ENCODE measurements at places on chromosomes 3 and 15.

- no peak for DNase-seq
These were observed 449.3 kb downstream of the TAFA4 start for GRCh38 chr3:68483041-68483440.

- no peak for DNase-seq
These were observed 78.8 kb downstream of the IL5RA start for GRCh38 chr3:3031326-3031725.

DNA sequence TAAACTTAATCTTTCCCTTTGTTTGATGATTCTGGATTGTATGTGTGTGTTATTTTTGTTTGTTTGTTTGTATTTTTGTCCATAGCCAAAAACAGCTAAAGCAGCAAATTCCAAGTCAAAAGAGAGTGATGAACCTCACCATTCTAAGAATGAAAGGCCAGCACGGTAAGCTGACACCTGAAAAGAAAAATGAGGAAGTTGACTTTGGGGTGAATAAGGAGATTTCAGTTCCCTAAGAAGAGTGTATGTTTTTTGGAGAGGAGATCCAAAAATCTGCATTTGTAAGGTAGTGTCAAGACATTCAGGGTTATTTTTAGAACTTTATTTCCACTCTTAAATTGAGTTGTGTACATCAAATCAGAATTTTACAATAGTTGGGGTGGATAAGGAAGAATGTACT, 52.3 kb upstream of the UTS2B start:
- no peak for DNase-seq

- no peak for DNase-seq
These were observed 50.4 kb upstream of the HACD2 start for GRCh38 chr3:123635217-123635616.

DNA sequence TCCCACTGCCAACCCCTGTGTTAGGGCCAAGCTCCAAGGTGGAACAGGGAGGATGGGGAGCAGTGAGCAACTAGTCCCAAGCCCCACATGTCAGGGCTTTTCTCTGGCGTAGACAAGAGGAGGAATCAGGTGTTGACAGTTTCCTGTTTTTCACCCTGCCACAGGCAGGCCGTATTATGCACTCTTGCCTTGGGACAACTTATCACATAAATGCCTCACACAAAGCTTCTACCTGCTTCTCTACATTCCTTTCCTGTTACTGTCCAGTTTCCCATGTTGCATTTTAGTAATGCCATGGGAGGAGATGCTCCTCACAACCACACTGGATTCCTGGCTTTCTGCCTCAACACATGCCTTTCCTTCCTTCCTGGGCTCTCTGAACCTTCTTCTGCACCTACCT, 381.2 kb upstream of the ATP11B start:
- no peak for DNase-seq

All from activated naive CD4-positive, alpha-beta T cell (primary cell).